ENCODE measurements at places on chromosomes 12 and 14.

DNA sequence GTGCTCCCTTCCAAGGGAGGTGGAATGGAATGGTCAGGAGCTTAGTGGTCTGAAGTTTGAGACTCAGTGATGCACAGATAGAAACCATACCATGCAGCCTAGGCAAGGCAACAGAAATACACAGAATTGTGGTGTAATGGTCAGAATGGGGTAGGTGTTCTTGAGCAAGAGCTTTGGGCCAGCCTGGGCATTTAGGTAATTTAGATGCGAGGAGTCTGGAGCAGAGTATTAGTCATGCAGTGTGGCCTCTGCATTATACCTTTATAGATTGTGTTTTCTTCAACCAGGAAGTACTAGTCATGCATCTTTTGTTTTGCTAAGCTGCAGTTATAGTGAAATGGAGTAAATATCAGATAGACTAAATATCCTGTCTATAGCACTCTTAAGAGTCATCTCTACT, 118.3 kb downstream of the DAAM1 start:
- no peak for DNase-seq

DNA sequence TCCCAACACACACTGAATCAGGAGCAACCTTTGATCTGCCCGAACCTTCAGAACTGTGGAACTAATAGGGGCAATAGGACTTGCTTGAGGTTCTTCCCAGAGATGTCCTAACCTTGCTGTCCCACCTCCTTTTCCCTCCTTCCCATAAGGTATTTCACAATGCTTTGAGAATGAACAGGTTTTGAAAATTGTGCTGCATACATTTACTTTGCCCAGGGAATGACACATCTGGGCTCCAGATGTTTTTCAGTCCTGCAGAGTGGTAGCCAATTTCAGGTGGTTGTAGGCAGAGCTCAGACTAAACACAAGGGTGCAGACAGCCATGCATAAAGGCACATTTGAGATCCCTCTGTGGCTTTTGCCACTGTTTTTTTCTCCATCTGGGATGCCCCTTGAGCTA, 206.7 kb upstream of the PWP1 start:
- no peak for DNase-seq

DNA sequence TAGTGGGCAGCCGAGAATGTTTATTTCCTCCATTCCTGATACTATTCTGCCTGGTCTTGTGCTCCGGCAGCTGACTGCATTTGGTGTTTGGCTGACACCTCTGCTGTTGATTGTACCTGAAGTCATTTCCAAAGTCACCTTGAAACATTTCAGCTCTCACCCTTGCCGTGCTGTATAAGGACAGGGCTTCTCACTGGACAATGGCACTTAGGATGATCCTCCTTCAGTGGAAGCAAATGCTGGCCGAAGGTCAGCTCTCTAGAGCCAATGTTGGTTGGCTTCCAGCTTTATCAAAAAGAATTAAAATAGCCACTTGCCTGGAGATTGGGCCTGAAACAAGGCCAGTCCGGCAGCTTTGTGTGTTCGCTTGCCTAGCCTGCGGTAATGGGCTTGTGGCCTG, 44.0 kb downstream of the ACACB start:
- DNase-seq: no peak

GRCh38 chr12:39685854-39686657, 66.5 kb upstream of the ABCD2 start:
- no peak for DNase-seq

GRCh38 chr12:4380332-4380731, 820 bp upstream of the FGF23 start:
- DNase-seq: no peak

All from endothelial cell (in vitro differentiated cells).